ENCODE measurements at places on chromosomes 2 and 18.

DNA sequence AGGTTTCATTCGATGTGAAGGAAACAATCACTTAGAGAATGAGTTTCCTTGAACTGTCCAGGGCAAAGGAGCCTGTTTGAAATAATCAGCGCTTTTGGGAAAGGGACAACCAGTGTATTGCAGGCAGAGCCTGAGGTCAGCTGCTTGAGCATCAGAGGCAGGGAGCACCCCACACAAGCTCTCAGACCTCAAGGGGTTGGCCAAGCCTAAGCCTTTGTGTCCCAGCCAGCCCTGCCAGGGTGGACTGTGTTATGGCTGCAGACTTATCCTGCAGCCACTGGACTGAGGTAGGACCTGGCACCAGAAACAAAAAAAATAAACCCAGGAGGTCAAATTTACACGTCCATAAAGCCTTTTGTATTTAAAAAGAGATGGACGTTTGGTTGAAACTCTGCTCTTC, 228.3 kb downstream of the SEPTIN10 start:
- DNase-seq: no peak

- DNase-seq: no peak
These were observed 132.8 kb downstream of the TPO start for GRCh38 chr2:1546023-1546591.

GRCh38 chr18:46732201-46732600, 24.7 kb downstream of the ST8SIA5 start:
- DNase-seq: no peak

- DNase-seq: no peak
These were observed 92.8 kb downstream of the PHLPP1 start for GRCh38 chr18:62808123-62808522.

- DNase-seq: no peak
These were observed 223.7 kb downstream of the ANKRD30B start for GRCh38 chr18:14971461-14972185.

DNA sequence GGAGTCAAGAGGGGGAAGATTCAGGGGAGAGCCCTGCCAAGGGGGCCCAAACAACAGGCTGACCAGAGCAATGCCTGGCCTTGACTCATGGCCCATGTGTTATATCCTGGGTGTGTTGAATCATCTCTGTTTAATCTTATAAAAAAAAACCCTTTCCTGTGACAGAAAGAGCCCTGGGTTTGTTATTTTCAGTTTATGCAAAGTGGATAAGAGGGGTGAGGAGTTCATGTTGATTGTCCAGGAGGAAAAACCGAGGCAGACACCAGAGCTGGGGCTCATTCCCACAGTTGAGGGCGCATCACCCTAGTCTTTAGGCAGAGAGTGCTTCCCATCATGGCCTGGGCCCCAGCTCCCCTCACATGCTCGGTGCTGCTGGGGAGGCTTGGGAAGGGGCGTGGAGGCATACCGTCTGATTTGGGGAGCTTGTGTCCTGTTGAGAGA, 30.9 kb upstream of the IL37 start:
- no peak for DNase-seq

DNA sequence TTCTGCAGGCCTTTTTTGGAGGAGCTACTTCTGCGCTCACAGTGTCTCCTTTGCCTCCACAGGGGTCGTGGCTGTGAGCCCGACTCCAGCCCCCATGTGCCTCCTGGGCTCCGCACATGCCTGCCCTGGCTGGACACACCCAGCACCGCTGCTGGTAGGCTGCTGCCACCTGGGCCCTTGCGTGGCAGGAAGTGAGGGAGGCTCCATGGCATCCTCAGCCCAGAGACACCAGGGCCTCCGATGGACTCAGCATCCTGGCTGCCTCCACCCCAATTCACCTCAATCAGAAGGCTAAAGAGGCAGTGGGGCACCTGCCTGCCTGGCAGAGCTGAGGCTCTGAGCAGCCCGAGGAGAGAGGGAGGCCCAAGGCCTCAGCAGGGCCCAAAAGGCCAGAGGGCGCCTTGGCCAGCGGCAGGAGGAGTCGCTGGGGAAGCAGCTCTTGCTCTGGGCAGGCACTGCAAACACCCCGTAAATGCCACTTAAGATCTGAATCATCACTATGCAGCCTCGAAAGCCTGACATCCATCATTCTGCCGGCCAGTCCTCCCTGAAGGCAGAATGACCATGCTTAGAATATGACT, 68.3 kb upstream of the OTOS start:
- DNase-seq: no peak

DNA sequence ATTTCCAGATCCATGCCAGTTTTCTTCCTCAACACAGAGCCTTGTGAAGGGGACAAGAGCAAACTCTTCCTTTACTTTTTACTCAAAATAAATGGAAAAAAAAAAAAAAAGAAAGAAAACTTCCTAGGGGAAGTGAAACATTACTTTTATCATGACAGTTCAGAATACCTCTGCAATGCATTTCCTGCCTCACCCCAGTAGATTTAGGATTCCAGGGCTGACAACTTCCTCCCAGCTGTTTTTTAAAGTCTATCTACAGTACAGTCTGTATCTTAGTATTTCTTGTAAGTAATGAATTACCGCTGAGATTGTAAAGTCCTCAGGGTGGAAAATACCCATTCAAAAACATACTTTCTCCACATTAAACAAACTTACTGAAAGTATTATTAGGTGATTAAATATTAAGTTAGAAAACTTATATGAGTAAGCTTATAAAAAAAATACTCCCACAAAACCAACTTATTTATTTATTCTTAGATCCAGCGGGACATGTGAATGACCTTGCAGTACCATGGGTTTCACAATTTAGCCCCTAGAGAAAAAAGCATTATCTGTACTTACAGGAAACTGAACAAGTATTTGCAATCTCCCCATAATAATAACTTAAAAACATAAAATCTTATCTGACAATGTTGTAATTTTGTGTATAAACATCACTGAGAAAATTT, 117.7 kb downstream of the RBMS1 start:
- no peak for DNase-seq

GRCh38 chr2:45688479-45689298, 37.2 kb downstream of the PRKCE start:
- no peak for DNase-seq

- DNase-seq: no peak
These were observed 511.5 kb downstream of the TNS1 start for GRCh38 chr2:217491271-217491670.

GRCh38 chr2:55395724-55396605, 23.7 kb downstream of the CCDC88A start:
- no peak for DNase-seq

- no peak for DNase-seq
These were observed 63.8 kb upstream of the GALNT3 start for GRCh38 chr2:165857876-165858275.

DNA sequence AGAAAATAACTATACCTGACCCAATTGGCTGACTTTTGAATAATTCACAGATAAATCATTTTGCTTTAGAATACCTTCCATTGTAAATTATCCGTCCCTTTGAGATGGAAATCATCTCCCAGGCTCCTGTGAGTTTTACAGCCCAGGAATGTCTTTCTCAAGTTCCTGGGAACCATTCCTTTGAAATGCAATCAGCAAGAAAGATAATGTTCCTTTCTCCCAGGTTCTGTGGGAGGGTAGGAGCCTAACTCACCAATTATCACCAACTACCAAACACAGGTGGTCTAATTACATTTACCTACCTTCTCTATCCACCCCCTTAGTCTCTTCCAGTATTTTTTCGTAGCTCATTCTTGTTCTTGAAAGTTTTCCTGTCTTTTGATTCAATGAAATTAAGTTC, 1016.0 kb downstream of the SOCS6 start:
- no peak for DNase-seq

DNA sequence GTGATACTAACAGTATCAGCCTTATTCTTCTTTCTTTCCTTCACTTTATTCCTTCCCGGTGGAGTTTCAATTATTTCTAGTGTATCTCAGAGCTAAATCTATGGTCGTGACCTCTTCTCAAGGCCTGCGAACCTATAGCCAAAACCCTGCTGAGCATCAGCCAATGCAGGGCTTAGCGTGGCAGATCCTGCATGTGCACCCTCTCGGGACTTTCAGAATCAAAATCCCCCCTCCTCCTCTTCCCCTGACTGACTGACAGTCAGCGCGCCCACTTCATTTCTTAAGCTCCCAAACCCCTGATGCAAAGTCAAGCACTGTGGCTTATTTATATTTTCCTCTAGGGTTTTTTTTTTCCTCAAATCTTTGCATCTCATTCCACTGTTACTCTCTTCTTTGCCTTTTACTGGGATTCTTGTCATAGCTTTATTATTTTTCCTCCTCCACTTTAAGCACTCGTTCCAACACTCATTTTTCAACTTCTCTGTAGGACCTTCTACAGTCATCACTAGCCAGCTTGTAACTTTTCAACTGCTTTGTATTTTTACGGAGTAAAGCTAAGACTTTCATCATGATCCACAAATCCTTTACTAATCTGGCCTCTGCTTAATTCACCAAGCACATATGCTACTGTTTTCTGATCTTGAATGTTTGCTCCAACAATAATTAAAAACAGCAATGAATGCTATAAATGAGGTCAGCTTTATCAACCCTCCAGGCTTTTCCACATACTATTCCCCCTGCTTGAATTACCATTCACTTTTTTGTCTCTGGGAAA, 896.5 kb upstream of the PIK3C3 start:
- no peak for DNase-seq

DNA sequence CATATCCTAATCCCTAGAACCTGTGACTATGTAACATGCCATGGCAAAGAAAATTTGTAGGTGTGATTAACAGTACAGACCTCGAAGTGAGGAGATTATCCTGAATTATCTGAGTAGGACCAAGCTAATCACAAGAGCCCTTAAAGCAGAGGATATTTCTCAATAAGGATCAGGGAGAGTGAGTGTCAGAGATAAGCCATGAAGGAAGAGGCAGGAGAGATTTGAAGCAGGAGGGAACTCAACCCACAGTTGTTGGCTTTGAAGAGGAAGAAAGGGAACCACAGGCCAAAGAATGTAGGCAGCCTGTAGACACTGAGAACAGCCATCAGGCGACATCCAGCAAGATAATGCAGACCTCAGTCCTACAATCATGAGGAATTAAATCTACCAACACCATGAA, 229.3 kb downstream of the NBAS start:
- no peak for DNase-seq

- no peak for DNase-seq
These were observed 48.1 kb downstream of the TMEM185B start for GRCh38 chr2:120174963-120175581.

DNA sequence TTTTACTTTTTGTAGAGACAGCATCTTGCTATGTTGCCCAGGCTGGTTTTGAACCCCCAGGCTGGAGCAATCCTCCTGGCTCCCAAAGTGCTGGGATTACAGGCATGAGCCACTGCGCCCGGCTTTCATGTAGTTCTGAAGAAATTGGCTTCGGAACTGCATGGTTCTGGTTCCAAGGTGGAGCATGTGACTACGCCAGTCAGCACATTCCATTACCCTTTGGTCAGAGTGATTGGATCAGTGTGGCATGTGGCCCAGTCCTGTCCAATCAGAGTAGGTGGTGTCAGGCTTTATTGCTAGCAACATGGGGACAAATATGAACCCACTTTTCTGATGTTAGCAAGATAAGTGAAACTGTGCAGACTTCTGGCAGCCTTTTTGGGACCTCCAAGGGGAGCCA, 16.3 kb upstream of the ATOH8 start:
- DNase-seq: no peak

GRCh38 chr2:156784020-156784701, 348.0 kb downstream of the GPD2 start:
- no peak for DNase-seq

DNA sequence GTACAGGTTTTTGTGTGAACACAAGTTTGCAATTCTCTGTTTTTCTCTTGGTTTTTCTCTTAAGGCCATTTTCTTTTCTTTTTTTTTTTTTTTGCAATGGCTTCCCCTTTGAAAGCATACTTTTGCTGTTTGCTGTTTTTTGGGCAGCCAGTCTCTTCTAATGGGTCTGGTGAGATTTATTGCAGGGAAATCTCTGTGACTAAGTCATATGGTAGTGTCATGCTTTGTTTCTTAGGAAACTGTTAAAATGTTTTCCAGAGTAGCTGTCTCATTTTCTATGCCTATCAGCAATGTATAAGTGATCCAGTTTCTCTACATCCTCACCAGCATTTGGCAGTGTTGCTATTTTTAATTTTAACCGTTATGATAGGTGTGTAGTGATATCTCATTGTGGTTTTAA, 27.9 kb upstream of the CDCA7 start:
- no peak for DNase-seq

- no peak for DNase-seq
These were observed 60.5 kb upstream of the ALKAL2 start for GRCh38 chr2:348361-348916.

DNA sequence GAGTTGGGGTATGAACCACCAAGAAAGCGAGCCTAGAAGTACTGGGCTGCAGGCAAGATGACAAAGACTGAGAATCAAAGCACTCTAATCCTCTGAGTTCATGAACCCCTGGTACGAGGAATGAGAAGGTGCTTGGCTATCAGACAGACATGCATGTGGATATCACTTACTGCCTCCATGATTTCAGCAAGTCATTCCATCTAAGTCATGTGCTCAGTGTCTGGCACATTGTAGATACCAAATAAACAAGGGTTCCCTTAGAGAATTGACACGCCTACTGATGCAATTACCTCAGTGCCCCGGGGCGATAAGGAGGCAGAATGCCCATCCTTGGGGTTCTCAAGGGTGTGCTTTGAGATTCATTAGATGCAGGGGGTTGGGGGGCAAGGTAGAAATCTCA, 125.6 kb upstream of the PKDCC start:
- no peak for DNase-seq

GRCh38 chr2:98110741-98111140, 23.8 kb downstream of the VWA3B start:
- no peak for DNase-seq

DNA sequence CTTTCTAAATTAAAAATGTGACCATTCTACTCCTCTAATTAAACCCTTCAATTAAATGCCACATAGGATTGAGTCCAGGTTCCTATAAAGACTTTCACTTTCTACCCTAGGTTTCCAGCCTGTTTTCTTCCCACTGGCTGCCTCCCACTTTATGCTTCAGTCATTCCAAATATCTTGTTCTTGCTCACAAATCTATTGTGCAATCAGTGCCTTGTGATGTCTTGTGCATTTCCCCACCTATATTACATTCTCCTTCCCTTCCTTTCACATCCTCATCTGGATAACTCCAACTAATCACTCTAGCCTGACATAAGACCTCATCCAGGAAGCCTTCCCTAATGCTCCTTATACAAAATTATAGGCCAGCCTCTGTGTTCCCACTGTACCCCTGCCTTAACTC, 281.7 kb upstream of the LRATD1 start:
- no peak for DNase-seq

- peak; percentile 68 for DNase-seq
These were observed 73.2 kb downstream of the LRRFIP1 start for GRCh38 chr2:237700512-237701032.

GRCh38 chr18:49584394-49584793, 22.5 kb downstream of the LIPG start:
- no peak for DNase-seq

DNA sequence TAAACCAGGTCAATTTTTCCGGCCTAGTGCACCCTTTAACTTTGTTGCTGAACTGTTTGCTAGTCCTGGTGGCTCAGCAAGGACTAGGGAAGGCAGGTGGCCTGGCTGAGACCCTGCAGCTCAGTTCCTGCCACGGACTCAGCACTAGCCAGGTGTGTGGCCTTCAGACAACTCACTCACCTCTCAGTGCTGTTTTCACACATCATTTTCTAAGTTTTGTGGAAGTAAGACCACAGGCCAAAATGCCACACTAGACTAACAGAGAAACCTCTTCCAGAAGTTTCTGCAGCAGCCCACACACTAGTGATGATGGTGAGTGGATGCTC, 65.9 kb upstream of the SLC1A4 start:
- no peak for DNase-seq

GRCh38 chr2:181371782-181372645, 85.2 kb upstream of the ITGA4 start:
- DNase-seq: no peak

GRCh38 chr2:173997269-173997668, 32.1 kb upstream of the SP3 start:
- no peak for DNase-seq
